Chondrocyte (in vitro differentiated cells): ENCODE measurements at places on chromosomes 4 and X.

- no peak for DNase-seq
Measured at GRCh38 chrX:20861113-20861512, 513.1 kb upstream of the CNKSR2 start.

DNA sequence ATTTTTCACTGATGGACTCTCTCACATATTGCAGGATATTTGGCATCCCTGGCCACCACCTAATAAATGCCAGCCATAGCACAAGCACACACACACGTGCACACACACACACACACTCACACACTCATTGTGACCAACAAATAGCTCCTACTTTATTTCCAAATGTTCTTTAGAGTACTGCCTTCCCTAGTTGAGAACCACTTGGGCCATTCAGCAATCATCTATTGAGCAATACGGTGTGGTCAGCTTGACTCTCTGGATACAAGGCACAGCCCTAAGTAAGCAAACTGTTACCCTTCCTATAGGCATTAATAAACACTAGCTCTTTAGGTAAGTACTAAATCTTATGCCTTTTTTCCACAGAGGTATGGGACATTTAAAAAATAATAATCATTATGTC lies 21.1 kb downstream of the CORIN start:
- no peak for DNase-seq

- DNase-seq = no peak
Measured at GRCh38 chrX:53039236-53039635, 9.4 kb upstream of the GPR173 start.

- DNase-seq = peak; percentile 92
Measured at GRCh38 chr4:184472614-184473498, 1.5 kb downstream of the IRF2 start.

GRCh38 chr4:158193171-158193749 lies 17.0 kb upstream of the TMEM144 start:
- DNase-seq = no peak

- no peak for DNase-seq
Measured at GRCh38 chrX:46683048-46683447, 75.9 kb downstream of the SLC9A7 start.

DNA sequence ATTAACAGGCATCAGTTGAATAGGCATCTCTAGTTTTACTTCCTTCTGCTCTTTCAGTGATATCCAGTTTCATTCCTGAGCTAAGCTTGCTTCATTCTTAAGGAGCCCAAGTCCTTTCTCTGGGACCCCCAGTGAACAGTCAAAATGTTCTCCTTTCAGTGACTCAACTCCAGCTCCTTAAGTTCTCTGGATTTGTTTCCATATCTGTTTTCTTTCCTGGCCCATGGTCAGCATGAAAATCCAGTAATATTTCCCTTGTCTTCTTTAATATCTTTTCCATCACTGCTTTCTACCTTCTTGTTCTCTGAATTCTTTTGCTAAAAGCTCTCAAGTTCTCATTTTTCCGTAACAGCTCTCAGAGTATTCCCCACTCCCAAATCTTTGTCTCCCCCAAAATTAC lies 25.5 kb downstream of the ADGRL3 start:
- no peak for DNase-seq

GRCh38 chr4:14831416-14831815 lies 170.9 kb upstream of the CPEB2 start:
- no peak for DNase-seq

DNA sequence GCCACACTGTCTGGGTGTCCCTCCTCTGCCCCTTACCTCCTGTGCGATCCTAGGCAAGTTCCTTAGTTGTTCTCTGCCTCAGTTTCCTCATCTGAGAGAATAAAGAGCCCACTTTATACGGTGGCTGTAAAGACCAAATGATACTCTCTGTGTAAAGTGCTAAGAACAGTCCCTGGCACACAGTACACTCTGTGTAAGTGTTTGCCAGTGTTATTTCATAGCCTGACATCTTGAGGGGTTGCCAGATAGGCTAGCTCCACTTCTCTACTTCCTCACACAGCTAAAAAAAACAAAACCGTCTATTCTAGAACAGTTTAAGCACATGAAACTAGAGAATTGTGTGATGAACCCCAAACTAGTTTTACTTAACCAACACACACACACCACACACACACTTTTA lies 17.1 kb downstream of the SPON2 start:
- no peak for DNase-seq

DNA sequence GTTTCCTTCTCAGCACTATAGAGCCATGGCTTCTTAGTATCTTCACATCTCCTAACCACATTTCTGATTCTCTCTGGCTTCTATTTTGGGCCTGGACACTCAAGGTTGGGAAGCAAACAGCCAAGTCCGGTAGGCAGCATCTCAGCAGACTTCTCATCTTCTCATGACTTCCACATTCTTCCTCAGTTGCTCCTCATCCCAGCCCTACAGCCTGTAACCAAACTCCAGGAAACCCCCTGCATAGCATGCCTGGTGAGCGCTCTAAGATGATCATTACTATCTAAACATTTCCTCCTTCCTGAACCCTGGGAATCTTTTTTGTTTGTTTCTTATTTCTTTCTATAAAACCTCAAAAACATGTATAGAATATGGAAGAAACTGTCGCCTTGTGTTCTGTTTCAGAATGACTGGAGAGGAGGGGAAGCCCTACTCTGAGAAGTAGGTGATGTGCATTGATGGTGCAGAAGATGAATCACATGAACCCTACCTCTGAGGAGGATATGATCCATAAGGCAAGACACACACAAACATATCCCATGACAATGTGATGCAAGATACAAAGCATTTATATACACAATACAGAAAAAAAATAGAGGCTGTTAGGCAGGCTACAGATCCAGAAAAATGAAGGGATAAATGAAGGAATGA lies 219.8 kb upstream of the GYPA start:
- DNase-seq = no peak

DNA sequence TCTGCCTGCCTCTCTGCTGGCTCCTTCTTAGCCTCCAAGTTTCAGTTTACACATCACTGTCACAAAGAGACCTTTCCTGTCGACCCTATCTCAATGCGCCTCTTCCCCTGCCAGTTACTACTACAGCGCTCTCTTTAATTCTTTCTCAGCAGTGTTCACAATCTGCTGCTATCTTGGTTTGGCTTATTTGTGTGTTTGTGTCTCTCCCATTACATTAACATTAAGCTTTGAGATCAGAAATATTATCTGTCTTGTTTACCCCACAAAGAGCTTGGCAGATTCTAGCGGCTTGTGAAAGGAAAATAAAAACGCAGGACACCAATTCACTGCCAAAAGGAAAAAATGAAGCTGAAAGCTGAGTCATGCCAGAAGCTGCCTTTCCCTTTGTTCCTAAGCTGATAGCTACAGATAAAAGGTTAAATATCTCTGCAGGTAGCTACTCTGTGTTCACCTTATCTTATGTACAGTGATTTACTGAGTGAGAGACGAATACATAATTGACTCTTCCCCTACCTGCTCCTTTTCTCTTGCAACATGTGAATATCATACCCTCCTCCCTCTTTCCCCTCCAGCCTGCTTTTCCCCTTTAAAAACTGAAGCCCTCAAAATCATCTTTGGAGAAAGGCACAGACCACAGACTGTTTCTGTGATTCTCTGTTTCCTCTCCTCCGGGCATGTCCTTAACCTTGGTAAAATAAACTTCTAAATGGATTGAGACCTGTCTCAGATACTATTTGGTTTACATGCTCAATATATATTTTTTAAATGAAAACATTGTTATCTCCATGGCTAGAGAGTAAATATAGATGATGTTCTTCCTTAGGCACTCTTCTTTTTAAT lies 19.3 kb upstream of the SLC9A7 start:
- no peak for DNase-seq

- no peak for DNase-seq
Measured at GRCh38 chrX:149527705-149528104, 13.1 kb upstream of the EOLA1 start.

- DNase-seq = no peak
Measured at GRCh38 chrX:103362474-103362873, 6.2 kb downstream of the TCEAL9 start.

- DNase-seq = peak; percentile 37
Measured at GRCh38 chrX:152884171-152884570, 13.7 kb upstream of the ZNF185 start.

GRCh38 chr4:185637163-185637875 lies 102.0 kb upstream of the PDLIM3 start:
- DNase-seq = no peak

DNA sequence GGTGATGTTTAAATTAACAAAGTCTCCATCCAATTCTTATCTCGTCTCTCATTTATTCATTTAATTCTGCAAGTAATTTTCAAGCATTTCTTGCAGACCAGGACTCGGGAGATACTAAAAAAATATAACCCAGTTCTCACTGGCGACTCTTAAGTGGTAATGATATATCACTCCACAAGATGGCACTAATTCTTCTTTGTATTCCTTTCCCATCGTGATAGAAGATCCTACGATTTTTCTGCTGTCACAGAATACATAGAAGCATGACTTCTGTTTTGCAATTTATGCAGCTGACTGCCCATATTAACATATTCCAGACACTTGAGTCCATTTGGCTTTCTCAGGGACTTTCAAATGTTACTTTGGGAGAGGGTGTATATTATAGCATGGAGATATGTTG lies 64.0 kb upstream of the FGF13 start:
- no peak for DNase-seq

DNA sequence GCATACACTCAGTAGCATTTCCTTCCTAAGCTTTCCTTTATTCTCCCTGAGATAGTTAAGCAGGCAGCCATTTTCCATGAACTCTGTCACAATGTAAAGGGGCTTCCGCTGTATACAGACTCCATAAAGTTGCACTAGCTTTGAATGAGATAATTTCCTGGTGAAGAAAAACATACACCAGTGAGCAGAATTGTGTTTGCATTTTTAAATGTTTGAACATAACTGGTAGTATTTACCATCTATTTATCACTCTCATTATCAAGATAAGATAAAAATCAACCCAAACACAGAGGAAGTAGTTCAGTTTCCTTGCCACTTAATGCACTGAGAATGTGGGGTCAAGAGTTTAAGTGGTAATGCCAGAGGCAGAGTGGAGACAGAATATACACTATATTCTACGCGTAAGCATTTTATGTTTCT lies 54.1 kb downstream of the TXK start:
- no peak for DNase-seq

GRCh38 chrX:51155566-51155965 lies 177.1 kb upstream of the NUDT10 start:
- no peak for DNase-seq

DNA sequence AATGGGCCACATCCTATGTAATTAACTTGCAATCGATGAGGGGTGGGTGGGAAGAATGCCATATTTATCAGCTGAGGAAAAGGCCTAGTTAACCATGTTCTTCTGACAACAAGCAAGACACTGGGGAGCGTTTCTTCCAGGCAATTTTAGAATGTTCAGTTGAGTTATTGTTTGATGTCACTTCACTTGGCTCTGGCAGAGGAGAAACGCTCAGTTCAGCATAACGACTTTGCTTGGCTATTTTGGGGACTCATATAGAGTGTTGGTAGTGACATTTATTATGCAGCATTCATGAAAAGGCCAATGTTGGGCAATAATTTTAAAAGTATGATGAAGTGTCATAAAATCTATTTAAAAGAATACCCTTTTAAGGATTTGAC lies 648 bp downstream of the SYNPO2 start:
- DNase-seq = no peak
